ENCODE measurements at places on chromosomes 7 and 10.

DNA sequence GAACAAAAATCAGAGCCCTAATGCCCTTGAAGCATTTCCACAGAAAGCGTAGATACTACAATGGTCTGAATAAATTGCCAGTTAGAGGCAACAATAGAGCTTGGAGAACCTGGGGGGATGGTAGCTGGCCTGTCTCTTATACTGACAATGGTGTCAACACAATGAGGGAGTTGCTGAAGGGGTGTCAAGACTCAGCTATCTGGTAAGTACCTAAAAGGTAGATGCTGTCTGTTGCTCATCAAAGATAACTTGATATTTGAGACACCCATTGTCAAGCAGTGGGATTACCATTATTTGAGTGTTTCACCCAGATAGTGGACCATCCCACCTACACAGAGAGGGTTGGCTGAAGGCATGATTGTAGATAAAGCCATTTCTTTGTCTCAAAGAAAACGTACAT lies 72.8 kb downstream of the PDE1C start:
- DNase-seq, result no peak

- peak; percentile 48 for DNase-seq
Measured at GRCh38 chr7:8365499-8366110, 67.8 kb upstream of the NXPH1 start.

- DNase-seq, result no peak
Measured at GRCh38 chr7:20151708-20152456, 65.3 kb downstream of the MACC1 start.

GRCh38 chr7:90955641-90956207 lies 308.5 kb upstream of the FZD1 start:
- DNase-seq, result peak; percentile 80

DNA sequence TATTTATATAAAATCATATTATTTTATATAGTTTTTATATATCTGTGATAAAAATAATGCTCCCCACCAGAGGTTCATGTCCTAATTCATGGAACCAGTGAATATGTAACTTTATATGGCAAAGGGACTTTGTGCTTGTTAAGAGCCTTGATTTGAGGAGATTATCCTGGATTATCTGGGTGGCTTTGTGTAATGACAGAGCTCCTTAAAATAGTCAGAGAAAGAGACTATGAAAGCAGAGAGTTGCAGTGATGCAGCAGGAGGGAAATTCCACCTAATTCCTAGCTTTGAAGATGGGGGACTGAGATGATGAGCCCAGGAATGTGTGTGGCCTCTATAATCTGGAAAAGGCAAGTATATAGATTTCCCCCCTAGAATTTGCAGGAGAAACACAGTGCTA lies 1034.2 kb upstream of the C7orf33 start:
- DNase-seq, result no peak

GRCh38 chr10:71795248-71795647 lies 21.9 kb upstream of the VSIR start:
- DNase-seq, result no peak

DNA sequence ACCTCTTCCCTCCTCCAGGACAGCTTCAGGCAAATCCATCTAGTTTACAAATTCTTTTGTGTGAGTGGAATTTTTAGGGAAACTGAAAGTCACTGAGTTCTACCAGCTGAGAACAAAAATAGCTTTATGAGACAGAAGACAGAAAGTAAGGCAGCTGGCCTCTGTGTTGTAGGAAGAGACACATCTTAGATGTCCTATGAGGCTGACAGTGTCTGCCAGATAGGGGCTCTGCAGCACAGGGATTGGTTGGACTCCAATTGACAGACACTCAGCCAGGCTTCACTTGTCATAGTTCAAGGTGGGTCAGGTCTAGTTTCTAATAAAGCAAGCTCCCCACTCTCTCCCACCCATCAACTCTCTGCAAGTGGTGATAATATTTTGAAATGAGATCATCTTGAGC lies 574.9 kb downstream of the CCSER2 start:
- no peak for DNase-seq

GRCh38 chr7:22622116-22622785 lies 104.7 kb upstream of the IL6 start:
- DNase-seq, result no peak

- DNase-seq, result no peak
Measured at GRCh38 chr10:12416344-12417050, 67.2 kb downstream of the CAMK1D start.

DNA sequence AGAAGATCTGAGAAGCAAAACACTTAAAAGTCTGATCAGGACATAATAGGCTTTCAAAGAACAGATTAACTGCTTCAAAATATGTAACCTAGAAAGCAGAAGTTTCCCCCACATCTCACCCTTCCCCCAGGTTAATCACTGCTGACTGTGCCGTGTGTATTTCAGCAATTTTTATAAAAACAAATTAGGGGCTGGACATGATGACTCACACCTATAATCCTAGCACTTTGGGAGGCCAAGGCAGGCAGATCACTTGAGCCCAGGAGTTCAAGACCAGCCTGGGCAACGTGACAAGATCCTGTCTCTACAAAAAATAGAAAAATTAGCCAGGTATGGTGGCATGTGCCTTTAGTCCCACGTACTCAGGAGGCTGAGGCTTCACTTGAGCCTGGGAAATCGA lies 67.6 kb upstream of the GATA3 start:
- DNase-seq, result no peak

DNA sequence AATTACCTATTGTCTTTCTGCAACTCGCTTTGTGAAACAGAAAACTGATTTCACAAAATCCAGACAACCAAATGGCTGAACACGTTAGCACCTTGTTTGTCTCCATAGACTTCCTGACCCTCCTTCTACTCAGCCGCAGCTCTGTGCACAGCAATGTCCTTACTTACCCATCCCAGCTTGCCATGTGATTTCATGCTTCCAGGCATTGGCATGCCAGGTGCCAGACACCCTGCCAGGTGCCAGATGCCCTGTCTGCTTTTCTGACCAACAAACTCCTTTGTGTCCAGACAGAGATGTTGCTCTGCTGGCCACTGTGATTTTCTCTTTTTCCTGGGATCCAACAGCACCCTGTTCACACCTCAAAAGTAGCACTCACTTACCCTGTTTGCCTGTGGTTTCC lies 16.1 kb upstream of the FAM170B start:
- no peak for DNase-seq

DNA sequence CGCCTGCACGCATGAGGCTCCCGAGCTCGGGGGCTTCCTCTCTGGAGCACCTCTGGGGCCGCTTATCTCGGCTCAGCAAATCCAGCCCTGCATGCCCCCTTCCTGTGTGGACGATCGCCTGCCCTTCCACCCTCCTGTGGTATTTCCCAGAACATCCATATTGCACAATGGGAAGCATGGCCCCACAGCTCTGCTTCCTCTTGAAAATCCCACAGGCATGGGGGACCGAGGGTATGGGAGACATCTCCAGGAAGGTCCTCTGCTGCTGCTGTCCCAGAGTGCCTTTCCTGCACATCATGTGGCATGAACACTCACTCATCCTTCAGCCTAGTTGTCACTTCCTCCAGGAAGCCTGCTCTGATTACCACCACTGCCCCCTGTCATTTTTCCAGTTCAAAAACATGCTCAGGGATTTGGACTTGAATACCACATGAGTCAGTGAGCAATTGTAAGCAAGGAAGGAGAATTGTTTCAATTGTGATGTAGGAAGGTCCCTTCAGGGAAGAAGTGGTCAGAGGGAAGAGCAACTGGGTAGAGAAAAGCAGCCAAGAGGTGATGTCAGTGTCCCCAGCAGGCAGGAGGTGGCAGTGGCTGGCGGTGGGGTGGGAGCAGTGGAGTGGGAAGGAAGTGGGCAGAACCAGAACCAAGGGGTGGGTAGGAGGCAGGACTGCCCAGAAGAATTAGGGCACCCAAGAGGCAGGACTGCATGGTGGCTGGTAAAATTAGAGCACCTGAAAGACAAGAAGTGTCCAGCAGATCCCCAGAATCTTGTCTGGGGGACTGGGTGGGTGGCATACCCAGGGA lies 67.5 kb upstream of the ZMIZ1 start:
- no peak for DNase-seq

DNA sequence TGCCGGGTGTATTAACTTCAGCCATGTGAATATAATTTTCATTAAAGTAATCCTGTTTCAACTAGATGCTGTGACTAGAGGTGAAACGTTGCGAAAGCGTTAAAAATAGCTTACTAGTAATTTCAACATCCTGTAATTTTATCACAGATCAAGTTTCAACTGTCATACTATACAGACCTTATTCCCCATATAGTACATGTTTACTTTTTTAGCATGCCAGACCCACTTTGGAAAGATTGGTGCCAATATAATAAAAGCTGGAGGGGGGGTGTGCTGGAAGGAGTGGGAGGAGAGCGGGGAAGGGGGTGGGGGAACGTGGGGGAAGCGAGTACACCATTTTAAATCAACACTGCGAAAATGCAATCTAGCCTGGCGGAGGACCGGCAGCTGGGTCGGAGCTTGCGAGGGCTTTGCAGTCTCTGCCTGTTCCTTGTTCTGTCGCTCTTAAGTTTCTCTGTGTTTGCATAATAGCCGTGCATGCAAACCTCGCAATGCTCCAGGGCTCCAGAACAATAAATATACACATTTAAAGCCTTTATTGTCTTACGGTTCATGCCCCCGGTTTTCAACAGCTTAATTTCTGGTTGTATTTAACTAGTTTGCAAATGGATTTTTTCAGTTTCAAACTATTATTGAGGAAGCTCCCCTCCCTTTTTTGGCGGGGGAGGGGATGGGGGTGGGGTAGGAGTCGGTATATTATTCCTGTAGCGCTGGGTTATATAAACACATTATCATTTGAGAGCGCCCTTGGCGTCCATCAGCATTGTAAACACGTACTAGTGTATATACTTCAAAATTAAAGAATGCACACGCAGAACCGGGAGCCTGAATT lies 1.3 kb upstream of the ARID5B start:
- peak; percentile 66 for DNase-seq

DNA sequence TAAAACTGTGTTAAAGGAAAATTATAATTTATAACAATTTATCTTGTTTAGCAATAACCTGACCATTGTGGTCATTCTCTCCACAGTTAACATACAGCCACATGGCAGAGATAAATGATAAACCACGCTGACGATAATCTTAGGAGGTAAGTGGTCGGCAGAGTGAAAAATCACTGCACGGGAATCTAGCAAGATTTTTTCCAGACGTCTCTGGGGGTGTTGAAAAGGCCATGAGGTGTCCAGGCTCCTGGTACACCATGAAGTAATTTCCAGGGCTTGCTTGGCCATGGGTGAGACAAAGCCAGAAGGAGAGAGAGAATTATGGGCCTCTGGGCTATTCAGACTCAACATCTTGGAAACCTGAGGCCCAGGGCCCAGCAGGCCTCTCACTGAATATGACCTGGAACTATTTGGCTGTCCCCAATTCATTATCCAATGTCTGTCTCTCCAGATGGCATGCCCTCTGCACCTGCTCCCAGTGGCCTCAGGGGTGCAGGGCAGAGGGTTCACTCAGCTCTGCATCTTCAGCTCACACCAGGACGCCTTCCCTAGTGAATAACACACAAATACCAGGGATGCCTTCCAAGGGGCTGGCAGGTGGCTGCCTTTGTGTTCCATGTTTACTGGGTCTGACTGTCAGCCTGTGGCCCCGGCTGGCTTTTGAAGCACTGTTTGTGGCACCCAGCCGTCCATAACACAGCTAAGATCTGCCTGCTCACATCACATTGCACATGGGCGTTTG lies 590.4 kb upstream of the PFKP start:
- DNase-seq, result peak; percentile 9

DNA sequence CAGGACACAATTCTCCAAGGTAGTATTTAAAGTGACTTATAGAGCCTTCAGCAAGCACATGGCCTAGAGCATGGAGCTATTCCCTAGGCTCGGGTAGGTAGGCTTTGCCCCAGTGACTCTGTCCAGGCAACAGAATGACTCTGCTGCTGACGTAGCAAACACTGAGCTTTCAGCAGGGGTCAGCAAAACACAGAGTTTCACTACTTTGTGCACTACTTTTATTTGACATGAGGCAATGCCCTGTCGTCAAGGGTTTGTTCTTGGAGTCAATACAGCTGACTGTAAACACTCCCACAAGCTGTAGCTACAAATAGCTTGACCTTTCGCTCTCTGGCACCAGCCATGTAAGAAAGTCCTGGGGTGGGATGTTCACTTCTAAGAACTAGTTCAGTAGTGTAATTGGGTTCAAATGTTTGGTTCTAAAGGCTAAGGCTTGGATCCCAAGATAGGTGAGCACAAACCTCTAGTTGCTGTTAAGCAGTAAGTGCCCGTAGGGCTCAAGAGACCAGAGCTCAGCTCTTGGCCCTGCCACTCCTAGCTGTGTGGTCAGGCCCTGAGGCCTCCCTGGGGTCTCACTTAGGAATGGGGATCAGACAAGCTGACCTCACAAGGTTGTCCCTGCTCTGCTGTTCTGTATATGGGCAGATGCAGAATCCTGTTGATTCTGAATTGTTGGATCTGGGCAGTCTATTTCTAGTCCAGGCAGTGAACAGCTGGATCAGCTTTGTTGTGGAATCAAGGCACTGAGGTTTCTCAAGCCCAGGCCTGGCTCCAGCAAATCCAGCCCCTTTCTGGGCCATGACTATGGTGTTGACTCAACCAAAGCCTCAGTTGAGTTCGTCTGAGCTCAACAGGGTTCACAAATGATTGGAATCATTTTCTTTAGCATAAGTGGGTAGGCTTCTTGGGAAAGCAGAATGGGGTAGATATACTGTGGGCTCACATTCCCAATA lies 10.7 kb downstream of the NODAL start:
- no peak for DNase-seq

DNA sequence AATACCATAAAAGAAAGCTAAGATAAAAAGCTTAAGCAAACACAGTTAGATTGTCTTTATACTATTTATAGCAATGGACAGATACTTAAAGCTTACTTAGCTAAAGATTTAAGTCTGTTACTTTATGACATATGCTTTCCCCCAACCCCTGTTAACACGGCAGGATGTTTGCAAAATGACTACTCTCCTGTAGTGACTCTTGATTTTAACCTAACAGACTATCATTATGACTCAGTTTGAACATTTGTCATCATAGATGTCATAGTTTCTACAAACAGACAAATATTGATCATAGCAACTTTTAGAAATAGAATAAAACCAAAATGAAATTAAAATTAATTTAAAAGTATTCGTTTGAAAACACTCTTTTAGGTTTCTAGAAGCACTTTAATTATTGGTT lies 7.8 kb upstream of the COMMD3 start:
- DNase-seq, result no peak

GRCh38 chr10:120508393-120508792 lies 51.4 kb downstream of the PLPP4 start:
- DNase-seq, result no peak

- DNase-seq, result peak; percentile 38
Measured at GRCh38 chr10:57657164-57657765, 610.4 kb downstream of the IPMK start.

- no peak for DNase-seq
Measured at GRCh38 chr10:27525819-27526218, 21.7 kb downstream of the RAB18 start.

DNA sequence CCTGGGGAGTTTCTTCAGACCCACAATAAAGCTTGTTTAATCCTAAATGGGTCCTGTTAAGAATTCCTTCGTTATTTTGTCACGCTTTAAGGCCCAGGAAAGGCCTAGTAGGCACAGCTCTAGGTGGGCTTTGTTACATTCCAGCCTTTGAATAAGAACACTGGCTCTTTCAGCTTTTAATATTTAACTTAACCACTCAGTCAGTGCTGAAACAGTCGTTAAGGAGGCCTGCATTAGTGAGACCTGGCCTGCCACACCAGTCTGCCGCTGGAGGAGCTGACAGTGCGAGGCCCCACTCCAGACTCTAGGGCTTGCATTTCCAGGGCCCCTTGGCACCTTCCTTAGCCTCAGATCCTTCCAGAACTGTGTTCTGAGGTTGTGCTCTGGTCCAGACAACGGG lies 351.4 kb downstream of the GLRX3 start:
- no peak for DNase-seq

All from NCI-H510A treated with DMSO at 0.1 percent for 48 hours (cell line).